Smooth muscle cell of the brain vasculature (primary cell): ENCODE measurements at places on chromosomes 3 and 15.

- no peak for DNase-seq
Measured at GRCh38 chr3:186365202-186365974, 3.4 kb upstream of the DGKG start.

DNA sequence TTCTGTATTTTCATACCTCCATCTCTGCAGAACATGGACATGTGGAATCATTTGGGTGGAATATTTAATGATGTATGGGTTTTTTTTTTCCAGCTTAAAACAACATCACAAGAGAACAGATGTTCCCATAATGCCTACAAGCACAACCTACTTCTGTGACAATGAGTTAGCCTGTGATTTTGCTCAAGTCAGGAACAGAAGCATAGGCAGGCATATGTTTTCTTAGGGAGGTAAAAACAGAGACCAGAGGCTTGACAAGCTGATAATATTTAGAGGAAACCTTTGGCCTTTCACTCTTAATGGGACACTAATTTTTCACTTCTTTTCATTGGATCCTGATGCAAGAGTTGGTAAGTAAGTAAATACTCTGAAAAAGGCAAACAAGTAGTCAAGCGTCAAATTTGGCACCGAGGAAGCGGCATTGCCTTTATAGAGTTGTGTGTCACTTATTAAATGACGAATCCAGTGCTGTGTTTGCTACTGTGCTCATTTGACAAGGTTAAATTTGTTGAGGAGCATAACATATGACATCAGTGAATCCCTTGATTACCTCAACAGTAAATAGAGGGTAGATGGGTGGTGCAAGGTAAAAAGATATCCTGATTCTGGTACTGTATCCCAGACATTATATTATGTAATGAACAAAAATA lies 66.7 kb upstream of the RBMS3 start:
- no peak for DNase-seq

DNA sequence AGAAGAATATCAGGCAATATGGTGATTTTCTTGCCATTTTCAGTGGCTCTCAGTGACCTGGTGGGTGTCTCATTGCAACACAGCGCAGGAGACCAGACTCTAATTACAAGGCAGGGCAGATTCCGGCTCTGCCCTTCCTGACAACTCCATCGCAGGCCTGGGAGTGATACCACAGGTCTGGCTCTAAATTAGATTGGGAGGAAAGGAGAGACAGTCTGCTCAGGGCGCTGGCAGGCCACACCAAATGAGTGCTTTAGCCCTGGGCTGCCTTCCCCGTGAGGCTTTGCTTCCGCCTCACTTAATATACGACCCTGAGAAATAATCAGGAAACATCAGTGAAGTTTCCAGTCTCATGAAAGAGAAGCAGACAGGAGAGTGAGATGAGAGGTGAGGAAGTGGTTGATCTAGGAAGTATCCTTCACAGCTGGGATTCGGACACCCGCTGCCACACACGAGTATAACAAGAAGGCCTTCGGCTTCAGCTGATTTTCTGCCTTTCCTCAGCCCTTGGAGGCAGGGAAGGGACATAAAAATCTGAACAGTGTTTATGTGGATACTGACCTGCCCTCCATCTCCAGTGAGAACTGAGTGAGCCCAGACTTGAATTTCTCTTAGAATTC lies 73.7 kb upstream of the PROK2 start:
- no peak for DNase-seq

DNA sequence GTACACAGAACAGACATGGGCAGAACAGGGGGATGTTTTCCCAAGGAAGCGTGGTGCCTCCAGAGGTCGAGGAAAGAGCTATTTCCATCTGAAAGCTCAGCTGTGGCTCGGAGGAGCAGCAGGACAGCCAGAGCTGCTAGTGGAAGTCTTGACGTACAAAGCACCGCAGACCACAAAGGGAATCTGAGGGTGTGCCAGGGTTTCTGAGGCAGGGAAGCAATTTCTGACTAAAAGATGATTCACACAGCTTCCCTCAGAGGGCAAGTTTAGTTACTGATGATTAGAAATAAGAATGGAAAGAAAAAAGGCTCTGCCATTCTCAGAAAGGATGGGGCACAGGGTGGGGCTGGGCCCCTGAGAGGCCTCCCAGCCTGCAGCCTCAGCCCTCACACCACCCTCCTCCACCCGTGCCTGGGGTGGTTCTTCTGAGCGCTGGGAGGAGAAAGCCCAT lies 45.8 kb upstream of the SEC13 start:
- peak; percentile 96 for DNase-seq

GRCh38 chr15:59051873-59052861 lies 52.8 kb upstream of the CCNB2 start:
- no peak for DNase-seq

DNA sequence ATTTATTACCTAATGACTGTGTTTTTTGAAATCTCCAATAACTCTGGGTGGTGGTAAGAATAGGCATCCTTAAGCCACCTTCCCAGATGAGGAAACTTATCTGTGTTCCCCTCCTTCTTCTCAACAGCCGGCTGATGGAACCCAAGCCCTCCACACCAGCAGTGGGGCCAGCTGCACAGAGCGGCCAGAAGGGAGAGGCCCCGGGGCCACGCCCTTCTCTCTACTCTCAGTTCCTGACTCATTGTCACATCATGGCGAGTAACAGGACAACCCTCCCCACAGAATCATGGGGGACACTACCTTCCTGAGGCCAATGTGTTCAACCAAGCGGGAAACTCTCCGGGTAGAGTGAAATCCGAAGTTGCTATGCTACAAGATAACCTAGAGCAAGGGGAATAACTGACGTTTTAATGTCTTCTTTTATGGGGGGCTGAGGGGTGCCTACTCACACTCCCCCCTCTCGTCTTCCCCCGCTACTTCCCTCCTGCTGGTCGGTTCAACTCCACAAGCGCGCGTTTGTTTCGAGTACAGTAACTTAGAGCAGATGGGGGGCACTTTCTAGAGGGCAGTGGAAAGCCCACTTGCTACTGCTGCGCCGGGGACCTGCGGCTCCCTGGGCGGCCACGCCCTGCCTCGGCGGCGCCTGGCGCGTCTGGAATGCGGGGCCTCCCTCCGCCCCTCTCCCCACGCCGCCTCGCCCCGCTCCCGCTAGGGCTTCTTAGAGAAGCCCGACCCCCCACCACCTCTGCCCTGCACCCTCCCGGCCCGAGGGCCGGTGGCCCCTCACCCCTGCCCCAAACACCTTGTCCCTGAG lies 621 bp downstream of the ANXA2 start:
- no peak for DNase-seq

GRCh38 chr15:77839970-77840905 lies 207.5 kb upstream of the LINGO1 start:
- DNase-seq: no peak

- no peak for DNase-seq
Measured at GRCh38 chr3:167120828-167121227, 259.3 kb downstream of the ZBBX start.

DNA sequence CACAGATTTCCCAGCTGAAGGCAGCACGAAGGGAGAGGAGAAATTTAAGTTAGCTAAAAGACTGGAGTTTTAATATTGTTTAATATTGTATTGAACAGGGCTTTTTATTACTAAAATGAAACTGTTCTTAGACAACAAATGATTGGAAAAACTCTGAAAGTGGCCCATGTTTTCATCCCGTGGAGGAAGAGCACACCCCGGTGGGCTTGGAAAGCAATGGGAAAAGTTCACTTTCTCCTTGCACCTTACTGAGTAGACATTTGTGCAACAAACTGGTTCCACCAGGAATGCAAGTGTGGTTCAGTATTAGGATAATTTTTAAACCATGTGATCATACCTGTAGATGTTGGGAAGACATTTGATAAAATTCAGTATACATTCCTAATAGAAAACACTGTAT lies 8.2 kb upstream of the ESYT3 start:
- no peak for DNase-seq

DNA sequence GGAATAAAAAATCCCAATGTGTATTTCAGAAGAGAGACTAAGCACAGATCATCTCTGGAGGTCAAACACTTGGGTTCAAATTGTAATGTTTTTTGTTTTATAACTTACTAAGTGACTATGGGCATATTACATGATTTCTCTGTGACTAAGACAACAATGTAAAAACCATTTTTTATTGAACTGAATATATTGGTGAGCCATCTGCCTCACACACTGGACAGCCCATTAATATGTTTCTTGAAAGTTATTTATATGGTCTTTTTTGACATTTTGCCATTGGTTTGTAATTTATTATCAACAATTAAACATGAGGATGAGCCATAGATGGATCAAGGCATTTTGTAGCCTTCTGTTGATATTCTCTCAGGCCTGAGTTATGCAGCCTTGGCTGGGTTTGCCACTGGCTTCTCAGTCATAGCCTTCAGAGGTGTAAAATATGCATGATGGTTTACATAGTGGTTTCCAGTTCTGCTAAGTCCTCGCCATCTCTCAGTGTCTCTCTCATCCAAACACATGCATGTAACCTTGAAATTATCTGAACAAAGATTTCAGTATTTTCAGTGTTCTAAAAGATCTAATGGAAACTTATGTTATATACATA lies 997.2 kb downstream of the DIPK2A start:
- DNase-seq: no peak

GRCh38 chr15:70348581-70349344 lies 251.0 kb upstream of the TLE3 start:
- DNase-seq: no peak

GRCh38 chr3:122681974-122682409 lies 1.4 kb downstream of the PARP14 start:
- no peak for DNase-seq

GRCh38 chr15:59993041-59993750 lies 10.9 kb upstream of the FOXB1 start:
- DNase-seq: no peak

DNA sequence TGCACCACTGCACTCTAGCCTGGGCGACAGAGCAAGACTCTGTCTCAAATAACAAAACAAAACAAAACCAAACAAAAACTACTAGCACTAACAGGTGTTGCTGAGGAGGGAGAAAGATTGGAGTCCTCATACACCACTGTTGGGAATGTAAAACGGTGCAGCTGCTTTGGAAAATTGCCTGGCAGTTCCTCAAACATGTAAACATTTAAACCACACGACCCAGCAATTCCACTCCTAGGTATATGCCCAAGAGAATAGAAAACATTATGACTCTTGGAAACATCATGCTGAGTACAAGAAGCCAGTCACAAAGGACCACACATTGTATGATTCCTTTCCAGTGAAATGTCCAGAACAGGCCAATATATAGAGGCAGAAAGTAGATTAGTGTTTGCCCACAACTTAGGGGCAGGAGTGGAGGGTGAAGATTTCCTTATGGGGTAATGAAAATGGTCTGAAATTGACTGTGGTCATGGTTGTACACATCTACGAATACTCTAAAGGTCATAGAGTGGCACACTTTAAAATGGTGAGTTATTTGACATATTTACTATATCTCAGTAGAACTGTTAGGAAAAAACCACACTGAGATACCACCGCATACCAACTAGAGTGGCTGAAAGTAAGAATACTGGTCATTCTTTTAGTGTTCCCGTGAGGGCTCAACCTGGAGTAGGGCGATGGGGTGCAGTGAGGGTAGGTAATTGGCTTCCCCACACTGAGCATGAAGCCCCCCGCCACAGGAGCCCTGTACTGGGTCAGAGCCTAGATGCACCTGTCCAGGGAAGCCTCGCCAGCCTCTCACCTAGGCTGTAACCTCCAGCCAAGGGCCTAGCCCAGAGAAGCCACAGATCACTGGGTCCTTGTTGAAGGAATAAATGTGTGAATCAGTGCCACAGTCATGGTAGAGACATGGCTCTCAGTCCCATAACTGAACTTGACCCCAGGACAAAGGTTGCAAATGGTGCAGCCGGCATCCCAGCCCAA lies 131.1 kb downstream of the NUP210 start:
- no peak for DNase-seq

- no peak for DNase-seq
Measured at GRCh38 chr3:171457607-171458061, 2.6 kb downstream of the TNIK start.

DNA sequence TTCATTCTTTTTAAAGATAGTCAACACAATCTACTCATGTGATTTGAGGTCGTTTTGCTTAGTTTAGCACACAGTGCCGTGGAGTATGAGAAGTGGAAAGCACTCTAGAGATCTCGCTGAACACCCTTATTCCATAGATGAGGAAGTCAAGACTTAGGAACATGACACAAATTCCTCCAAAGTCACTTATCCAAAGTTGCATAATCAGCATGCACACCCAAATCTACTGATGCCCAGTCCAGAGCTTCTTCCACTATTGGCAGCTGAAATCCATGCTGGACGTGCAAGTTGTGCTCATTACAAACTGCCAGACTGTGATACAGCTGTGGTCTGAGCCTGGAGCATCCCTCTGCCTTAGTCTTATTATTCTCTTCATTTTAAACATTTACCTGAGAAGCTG lies 83.5 kb upstream of the ZNF280D start:
- DNase-seq: no peak

- no peak for DNase-seq
Measured at GRCh38 chr3:14007006-14007405, 117.7 kb downstream of the CHCHD4 start.

DNA sequence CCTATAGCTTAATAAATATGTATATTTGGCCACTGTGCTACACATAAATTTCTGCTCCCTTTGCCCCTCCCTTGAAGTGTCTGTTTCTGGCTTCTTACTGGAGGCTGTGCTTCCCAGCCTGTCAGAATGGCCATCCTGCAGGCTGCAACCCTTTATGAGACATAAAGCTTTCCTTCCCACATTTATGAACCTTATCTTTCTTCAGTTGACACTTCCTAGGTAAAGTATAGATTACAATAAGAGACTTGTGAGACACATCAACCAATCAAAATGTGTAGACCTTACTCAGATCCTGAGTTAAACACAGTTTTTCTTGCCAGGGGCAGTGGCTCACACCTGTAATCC lies 29.5 kb downstream of the SCN11A start:
- DNase-seq: no peak

GRCh38 chr15:60569596-60569995 lies 90.7 kb upstream of the ICE2 start:
- DNase-seq: no peak

DNA sequence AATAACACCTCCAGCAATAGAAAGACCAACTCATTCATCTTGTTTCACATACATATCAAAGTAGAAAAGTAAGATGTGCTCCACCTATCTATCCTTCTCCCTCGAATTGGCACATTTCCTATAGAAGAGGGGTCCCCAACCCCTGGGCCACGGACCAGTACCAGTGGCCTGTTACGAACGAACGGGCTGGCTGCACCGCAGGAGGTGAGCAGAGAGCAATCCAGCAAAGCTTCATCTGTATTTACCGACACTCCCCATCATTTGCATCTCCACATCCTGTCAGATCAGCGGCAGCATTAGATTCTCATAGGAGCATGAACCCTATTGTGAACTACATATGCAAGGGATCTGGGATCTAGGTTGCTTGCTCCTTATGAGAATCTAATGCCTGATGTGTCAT lies 95.0 kb upstream of the CGNL1 start:
- DNase-seq: no peak

- DNase-seq: no peak
Measured at GRCh38 chr3:128203169-128203568, 49.9 kb downstream of the EEFSEC start.

- DNase-seq: no peak
Measured at GRCh38 chr3:125119752-125120378, 64.1 kb upstream of the HEG1 start.

DNA sequence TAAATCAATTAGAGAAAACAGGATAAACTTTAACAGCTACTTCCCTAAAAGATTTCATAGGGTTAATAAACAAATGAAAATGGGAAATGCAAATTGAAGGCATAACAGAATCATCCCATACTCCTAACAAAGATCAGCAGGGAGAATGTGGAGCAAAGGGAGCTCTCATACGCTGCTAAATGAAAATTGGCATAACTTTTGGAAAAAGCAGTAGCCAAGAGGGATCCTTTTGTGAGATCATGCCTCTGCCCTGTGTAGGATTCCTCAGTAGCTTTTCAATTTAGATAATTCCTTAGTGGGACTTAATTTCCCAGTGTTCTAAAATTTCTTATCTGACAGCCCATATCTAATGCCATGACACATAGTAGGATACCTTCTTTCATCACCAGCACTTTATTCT lies 18.2 kb downstream of the NIPA2 start:
- no peak for DNase-seq
